ENCODE measurements at places on chromosomes 6 and 20.

- peak; percentile 93 for DNase-seq
These were observed 40.0 kb upstream of the TAF8 start for GRCh38 chr6:42010185-42010891.

- DNase-seq = peak; percentile 60
These were observed 292.1 kb downstream of the ESR1 start for GRCh38 chr6:152099446-152100182.

DNA sequence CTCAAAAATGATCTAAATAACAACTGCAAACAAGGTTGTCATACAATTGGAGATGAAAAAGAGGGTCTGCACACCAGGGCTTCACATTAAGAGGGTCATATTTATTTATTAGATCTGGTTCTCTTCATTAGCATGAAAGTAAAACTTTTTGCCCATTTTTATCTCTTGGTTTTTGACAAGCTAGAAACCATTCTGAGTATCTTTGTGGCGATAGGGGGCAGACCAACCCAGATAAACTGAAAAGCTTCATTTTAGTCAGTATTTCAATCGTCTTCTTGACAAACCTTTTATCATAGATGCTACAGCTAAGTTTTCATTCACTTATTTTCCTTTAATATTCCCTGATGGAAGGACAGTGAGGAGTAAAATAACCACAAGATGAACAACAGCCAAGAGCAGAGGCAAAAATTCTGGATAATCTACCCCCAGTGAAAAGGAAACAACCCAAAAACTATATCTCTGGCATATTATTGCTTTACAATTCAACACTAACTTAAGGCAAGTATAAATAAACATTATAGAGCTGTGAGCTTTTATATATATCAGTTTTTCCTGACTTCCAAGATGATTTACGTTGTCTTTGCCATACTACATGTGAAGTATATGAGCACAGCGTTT, 45.2 kb downstream of the THEMIS start:
- DNase-seq = peak; percentile 41

DNA sequence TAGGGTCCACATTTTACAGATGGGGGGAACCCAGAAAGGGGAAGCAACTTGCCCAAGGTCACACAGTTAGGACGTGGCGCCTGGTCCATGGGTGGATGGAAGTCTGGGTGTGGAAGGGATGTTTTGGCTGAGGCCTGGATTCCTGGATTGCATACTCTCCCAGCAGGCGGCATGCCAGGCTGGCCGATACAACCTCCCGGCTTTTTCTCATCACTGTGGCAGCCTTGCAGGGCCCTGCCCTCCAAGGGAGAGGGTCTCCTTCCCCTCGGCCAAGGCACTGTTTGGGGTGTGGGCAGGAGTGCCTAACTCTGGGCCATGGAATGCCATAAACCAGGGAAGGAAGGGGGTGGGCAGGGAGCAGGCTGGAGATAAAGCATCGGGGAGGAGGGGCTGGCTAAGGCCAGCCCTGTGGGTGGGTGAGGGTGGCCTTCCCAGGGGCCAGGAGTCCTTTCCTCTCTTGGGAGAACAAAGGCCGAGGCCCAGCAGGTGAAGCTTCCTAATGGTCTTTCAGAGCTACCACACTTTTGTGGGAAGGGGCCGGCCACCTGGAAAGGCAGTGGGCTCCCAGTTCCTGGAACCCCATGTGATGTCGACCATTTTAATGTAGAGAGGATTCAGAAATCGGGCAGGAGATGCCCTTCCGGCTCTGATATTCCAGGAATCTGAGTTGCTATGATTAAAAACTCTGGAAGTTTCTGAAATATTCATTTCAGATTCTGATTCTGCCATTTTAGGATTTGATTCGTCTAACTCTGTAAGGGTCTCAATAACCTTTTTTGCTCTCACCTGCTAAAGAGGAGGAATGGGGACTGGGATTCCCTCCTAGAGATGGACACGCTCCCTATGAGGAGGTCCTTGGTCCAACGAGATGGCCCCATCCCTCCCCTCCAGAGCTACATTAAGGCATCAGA, 4.2 kb downstream of the FOXS1 start:
- DNase-seq = no peak

- DNase-seq = no peak
These were observed 5.9 kb downstream of the SPAG4 start for GRCh38 chr20:35621560-35621946.

DNA sequence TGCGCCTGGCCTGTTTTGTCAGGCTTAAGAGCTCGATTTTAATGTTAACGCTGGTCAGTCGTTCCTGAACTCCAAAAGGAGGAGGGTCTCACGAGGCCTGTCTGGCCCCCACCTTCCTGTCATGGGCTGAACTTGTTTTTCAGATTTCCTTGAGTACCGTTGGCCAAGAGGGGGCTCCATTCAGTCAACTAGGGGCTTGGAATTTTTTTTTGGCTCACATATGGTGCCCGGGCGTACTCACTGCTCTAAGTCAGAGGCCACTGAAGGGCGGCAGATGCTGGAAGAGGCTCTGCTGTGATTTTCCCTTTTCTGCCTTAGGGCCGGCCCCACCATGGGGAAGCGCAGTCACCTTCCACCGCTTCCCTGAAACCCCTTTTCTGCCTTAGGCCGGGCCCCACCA, 6.9 kb upstream of the BIRC7 start:
- DNase-seq = peak; percentile 48

GRCh38 chr6:82363428-82364086, at the start of gene TPBG:
TSS of gene TPBG (plus strand) at chr6:82363817. CDS start at chr6:82364962, 1,145 bp downstream.
- peak; percentile 78 for DNase-seq

GRCh38 chr6:49233483-49233882, 229.6 kb downstream of the MMUT start:
- DNase-seq = no peak

DNA sequence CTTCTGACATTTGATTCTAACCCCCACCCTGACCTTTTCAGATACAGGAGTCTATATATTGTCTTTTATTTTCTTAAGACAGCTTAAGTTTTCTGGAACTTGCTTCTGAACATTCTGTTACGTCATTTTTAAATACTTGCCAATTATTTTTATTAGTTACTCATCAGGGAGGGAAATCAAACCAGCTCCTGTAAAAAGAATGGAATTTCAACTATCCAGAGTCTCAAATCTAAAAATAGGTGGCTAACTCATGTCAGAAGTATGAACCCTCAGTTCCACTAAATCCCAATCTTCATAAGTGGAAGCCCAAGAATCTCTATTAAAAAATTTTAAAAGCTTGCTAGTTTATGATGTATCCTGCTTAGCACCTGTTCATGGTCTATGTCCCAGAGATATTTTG, 900.0 kb downstream of the KIF16B start:
- DNase-seq = no peak

GRCh38 chr6:27812078-27812804, 100.0 kb downstream of the OR2B2 start:
- no peak for DNase-seq

GRCh38 chr6:88843040-88843439, 120.4 kb downstream of the RNGTT start:
- DNase-seq = peak; percentile 12

GRCh38 chr20:3680701-3681351, 984 bp downstream of the ADAM33 start:
- peak; percentile 47 for DNase-seq

- DNase-seq = no peak
These were observed 56.1 kb downstream of the UNC5CL start for GRCh38 chr6:40982917-40983316.

All from tongue (tissue), 3 donors.